ENCODE measurements at places on chromosomes 5 and 9.
A peak's percentile ranks its signal among the peaks of the same experiment; 100 is the strongest.

DNA sequence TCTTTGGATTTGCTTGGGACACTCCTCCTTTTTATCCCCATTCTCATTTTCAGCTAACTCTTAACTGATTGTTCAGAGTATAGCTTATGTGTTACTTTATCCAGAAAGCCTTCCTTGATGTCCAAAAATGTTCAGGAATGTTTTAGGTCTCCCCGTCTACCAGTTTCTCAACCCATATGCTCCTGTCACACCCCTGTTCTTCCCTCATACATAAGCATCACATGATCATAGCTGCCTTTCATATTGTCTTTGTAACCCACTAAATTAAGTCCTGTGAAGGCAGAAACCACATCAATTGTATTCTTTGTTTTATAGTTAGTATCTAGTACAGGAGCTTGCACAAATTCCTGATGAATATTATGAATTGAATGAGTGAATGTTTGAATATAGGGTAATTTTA lies 321.9 kb upstream of the ACTBL2 start:
- DNase-seq: no peak

DNA sequence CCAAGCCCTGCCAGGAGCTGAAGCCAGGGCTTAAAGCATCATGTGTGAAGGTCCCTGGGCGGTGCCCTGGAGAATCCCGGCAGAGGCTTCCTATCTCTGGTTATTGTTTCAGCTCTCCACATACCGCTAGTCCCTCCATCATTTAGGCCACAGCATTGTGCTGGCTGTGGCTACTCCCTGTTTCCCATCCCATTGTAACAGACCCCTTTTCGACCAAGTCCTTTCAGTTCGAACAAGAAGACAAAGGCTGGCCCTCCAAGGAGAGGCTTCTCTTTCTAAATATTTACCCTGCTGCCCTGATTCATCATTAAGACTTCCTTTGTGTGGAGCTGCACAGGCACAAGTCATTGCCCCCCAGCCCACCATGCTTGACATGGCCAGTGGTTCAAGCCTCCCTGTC lies 41.6 kb downstream of the NEUROG1 start:
- DNase-seq: no peak

DNA sequence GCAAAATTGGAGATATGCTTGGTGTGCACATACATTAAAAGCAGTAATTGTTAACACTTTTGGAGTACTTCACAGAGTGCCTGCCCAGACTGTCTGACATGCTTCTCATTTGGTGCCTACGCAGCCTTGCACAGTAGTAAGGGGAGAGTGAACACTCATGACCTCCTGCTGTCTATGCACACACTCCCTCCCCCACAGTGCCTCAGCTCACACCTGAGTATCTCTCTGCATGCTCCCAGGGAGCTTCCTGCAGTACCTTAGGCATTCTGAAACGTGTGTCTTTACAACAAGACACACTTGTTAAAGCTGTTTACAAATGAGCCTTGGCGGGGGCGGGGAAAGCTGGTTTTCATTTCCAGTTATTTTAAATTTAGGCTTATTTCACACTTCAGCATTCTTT lies 18.0 kb downstream of the MAP3K1 start:
- DNase-seq: peak; percentile 51

DNA sequence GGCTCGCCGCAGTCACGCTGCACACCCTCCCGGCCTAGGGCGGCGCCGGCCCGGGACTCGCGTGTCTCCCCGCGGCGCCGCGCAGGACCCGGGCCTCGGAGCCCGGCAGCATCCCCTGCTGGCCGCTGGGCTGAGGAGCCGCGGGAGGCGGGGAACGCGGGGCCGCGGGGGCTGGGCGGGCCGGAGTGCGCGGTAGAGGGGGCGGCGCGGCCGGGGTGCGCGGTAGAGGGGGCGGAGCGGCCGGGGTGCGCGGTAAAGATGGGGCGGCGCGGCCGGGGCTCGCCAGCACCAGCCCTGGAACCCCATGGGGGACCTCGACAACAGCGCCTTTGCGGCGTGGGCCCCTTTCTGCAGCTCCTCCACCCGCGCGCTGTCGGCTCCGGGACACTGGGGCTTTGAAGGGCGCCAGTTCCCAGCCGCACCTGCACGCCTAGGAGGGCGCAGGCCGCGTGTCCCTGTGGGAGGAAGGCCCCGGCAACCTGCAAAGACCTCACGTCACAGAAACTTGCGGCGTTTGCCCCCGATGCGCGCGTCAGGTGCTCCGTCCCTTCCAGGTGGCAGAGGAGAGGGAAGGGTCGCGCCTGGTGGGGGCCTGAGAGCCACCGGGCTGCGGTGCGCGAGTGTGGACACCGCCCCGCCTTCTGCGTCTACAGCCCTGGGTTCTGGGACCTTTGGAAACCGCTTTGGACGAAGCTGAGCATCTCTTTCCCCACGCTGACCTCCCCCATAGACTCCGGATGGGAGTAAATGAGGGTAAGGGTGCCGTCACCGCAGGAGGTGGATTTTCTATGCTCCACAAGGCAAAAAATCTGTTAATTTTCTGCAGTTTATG lies 49.6 kb downstream of the NSUN2 start:
- no peak for DNase-seq

- DNase-seq: no peak
These were observed 35.5 kb downstream of the GADD45G start for GRCh38 chr9:89640361-89640760.

GRCh38 chr5:177132136-177133095 lies 1.2 kb upstream of the NSD1 start:
- DNase-seq: peak; percentile 43

GRCh38 chr9:89603767-89604665 lies 796 bp upstream of the GADD45G start:
- peak; percentile 24 for DNase-seq

DNA sequence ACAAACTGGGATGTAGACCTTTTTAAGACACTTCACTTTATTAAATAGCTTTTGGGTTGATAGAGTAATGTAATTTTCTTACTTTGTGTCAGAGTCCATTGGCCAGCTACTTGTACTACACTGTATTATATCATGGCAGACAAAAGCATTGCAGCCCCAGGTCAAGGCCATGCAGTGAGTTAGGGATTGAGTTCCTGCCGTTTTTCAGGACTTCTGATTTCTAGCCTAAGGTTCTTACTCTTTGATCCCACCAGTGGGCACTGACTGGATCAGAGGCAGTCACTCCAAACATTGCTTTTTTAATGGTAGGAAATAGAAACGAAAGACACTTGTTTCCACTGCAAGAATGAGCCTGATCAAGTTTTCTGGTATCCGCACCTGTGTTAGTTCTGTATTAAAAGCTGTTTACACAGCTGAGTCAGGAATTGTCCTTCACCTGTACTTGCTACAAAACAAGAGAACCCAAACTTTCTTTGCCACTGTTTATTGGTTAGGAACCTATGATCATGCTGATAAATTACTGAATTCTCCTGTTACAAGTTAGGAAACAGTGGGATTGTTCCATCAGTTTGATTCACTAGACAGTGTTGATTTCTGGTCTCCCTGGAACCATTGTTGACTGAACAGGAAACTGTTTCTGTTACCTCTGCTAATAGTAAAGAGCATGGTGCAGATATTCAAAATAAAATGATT lies 22.1 kb downstream of the LRRC70 start:
- DNase-seq: no peak

DNA sequence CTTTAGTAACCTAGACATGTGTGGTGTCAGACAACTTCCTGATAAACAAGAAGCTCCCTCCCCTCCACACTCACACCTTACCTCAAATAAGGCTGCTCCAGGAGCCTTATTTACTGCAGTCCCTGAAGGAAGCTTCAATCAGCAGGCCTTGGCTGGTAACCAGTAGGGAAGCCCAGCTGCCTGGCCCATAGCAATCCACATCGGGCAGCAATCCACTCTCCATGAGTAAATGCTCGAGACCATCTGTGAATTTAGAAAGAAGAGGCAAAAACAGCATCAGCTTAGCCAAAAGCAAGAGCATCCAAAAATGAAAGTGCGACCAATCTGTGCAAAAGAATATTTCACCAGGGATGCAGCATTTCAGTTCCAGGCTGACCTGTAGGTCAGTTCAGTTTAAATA lies 213.3 kb upstream of the TUSC1 start:
- DNase-seq: no peak

All from stimulated activated CD4-positive, alpha-beta T cell treated with anti-CD3 and anti-CD28 coated beads, Interleukin-4, amount 100 ng/mL, for 24 hours (primary cell).